ENCODE measurements at places on chromosomes 12 and 14.

DNA sequence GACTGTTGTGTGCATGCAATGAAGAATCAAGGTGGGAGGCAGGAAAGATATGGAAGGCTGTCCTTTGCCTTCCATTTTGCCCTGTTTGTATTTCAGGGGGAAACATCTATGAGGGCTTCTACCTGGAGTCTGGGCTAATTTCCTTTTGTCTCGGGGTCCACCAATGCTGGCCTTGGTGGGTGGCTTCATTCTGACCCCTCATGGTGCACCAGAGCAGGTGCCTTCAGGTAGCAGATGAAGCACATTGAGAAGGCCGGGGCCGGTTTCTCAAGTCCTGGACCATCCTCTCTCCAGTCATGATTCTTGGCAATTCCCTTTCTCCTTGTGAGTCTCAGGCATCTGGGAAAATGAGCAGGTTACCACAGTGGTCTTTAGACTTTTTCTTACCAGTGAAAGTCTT, 47.2 kb downstream of the RPH3A start:
- no peak for DNase-seq

- peak; percentile 92 for DNase-seq
These were observed 497.4 kb downstream of the NPAS3 start for GRCh38 chr14:33435911-33436689.

DNA sequence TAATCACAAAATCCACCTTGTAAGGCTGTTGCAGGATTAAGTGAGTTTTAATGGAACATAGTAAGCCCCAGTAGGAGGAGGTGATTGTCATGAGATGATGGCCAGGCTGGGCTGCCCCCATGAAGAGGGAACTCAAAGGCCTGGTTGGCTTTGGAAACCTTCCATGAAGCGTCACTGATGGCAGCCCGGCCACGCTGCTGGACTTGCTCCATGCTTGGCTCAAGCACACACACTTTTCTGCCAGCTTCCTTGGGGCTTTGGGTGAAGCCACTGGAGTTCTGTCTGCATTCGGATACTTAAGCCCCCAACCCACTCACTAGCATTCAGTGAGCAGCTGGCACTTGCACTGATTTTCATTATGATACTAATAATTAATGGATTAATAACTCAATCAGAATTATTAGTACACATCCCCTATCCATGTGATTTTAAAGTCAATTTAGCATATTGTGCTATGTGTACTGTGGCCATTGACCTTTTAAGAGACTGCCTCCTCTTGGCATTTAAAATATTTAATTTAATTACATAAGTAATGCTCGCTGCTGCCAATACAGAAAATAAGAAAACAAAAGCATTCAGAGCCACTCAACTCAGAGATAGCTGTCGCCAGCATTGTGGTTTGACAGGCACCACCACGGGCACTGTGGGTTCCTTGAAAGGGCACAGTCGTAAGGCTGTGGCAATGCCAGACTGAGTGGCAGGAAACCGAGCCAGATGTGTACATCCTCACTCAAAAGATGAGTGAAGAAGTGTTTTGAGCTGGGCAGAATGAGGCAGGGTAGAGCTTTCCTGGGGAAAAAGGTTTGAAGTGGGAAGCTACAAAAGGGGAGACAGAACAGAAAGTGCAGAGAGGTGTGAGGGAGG, 15.9 kb downstream of the KRT85 start:
- DNase-seq, result no peak

DNA sequence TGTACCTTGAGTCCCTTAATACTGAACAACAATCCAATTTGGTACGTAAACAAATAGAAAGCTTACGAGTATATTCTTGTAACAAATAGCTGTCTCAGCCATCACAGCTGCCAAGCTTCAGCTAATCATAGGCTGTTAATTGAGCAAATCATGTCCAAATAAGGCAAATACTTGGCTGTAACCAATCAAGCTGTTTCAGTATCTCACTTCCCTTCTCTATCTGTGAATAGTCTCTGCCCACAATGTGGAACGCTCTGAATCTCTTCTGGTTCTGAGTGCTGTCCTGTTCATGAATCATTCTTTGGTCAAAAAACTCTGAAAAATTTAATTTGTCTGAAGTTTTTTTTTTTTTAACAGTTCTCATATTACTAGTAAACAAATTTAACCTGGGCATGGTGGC, 5.8 kb upstream of the NEMF start:
- DNase-seq, result no peak

- DNase-seq, result no peak
These were observed 78.4 kb downstream of the DAD1 start for GRCh38 chr14:22510527-22511110.

DNA sequence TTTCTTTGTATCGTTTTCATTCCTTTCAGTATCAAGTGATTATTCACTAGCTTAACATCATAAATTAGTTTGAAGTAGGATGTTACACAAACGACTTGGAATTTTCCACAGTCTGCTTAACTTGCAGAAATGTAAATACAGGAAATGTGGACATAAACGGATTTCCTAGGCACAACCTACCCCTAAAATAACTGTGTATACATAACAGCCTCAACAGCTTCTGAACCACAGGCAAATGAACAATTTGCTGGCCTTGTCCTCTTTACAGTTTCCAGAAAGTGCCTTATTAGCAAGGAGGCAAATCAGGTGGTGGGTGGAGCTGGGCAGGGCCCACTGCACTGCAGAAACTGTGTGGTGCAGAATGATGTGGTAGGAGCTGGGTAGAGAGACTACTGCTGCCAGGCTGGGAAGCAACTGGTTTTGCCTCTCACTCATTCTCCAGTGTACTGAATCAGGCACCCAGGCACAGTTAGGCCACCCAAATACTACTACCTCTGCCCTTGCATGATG, 14.1 kb downstream of the DRAM1 start:
- peak; percentile 89 for DNase-seq

- peak; percentile 63 for DNase-seq
These were observed 14.3 kb upstream of the PPP1R13B start for GRCh38 chr14:103861413-103862392.

DNA sequence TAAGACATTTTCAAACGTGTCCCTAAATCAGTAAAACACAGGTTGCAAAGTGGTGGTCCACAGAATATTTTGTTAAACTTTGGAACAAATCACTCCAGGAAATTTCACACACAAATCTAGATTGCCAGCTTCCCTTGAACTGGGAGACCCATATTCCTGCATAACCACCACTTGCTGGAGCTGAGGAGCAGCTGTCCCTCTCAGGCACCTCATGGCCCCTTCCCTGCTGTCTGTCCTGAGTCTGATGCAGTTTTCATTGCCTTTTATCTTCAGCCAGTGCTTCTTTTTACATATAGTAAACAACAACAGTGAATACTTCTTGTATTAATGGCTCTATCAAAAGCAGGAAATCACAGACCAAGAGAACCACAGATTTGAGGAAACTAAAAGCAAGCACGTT, 289.3 kb downstream of the MED13L start:
- DNase-seq, result no peak

DNA sequence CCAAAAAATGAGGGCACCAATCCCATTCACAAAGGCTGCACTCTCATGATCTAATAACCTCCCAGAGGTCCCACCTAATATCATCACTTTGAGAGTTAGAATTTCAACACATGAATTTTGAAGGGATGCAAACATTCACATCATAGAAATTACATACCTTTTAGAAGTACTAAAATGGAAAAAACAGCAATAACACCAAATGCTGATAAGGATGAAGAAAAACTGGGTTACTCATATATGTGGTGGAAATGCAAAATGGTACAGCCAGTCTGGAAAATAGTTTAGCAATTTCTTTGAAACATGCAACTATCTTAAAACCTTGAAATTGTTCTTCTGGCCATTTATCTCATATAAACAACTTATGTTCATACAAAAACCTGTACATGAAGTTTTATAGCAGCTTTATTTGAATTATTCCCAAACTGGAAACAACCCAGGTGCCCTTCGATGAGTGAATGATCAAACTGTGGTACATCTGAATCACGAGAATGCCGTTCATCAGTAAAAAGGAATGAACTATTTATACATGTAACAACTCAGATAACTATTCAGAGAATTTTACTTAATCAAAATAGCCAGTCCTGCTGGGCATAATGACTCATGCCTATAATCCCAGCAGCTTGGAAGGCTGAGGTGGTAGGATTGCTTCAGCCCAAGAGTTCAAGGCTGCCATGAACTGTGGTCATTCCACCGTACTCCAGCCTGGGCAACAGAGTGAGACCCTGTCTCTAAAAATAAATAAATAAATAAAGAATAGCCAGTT, 109.4 kb upstream of the SSTR1 start:
- DNase-seq, result peak; percentile 95

- no peak for DNase-seq
These were observed 171.0 kb downstream of the ADGRD1 start for GRCh38 chr12:131124487-131125280.

DNA sequence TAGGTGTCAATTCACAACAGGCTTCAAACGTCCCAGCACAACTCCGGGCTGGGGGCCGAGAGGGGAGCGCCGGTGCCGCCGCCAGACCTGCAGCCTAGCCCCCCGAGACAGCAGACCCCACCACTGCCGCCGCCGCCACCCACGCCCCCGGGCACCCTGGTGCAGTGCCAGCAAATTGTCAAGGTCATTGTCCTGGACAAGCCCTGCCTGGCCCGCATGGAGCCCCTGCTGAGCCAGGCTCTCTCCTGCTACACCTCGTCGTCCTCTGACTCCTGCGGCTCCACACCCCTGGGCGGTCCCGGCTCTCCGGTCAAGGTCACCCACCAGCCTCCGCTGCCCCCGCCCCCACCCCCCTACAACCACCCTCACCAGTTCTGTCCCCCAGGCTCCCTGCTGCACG, 39.4 kb downstream of the SLC6A12 start:
- DNase-seq, result no peak
